Smooth muscle cell of the brain vasculature (primary cell): ENCODE measurements at places on chromosomes 1 and 21.

- DNase-seq, result peak; percentile 73
Observed at GRCh38 chr1:8077120-8077573, 51.0 kb upstream of the ERRFI1 start.

DNA sequence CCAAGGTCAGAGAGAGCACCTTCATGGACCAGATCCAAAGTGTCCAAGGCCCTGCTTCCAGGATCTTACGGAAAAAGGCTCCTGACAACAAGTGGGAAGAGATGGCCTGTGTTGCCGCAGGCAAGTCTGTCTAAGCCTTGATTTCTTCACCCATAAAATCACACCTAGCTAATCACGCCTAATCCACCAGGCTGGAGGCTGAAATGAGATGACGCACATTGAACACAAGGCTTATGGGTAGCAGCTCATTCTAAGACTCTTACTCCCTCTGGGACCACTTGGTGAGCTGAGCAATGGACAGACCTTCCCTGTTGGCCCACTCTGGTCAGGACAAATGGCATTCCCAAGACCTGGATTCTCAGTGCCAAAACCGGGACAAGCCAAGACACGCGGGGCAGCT is 38.2 kb downstream of the GRIK3 start:
- no peak for DNase-seq

DNA sequence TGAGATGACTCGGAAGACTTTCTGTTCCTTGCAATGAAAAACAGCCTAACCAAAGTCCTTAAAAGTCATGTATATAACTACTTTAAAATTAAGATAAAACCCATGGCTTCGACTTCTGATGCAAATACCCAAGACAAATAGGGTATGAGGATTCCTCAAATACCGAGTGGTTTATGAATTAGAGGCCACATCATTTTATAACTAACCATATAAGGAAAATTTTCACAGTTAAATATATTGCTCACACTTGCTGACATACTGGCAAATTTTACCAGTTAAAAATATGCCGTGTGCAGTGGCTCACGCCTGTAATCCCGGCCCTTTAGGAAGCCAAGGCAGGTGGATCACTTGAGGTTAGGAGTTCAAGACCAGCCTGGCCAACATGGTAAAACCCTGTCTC is 5.4 kb downstream of the RERE start:
- no peak for DNase-seq

DNA sequence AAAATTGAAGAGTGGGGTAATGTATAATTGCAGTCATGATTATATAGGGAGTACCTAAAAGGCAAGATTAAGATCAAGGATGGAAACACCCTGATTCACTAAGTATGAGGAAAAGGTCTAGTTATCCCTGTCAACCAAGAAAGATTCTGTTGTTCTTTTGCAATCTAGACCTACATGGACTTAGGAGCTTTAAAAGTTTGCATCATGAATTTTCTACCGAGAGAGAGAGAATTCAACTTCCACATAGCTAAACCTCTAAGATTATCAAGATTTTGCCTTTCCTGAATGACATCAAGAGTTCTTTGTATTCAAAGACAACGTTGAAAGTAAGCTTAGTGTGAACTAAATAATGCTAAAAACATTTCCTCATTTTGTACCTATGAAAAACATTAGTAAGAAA is 78.8 kb upstream of the RBM34 start:
- DNase-seq, result no peak

DNA sequence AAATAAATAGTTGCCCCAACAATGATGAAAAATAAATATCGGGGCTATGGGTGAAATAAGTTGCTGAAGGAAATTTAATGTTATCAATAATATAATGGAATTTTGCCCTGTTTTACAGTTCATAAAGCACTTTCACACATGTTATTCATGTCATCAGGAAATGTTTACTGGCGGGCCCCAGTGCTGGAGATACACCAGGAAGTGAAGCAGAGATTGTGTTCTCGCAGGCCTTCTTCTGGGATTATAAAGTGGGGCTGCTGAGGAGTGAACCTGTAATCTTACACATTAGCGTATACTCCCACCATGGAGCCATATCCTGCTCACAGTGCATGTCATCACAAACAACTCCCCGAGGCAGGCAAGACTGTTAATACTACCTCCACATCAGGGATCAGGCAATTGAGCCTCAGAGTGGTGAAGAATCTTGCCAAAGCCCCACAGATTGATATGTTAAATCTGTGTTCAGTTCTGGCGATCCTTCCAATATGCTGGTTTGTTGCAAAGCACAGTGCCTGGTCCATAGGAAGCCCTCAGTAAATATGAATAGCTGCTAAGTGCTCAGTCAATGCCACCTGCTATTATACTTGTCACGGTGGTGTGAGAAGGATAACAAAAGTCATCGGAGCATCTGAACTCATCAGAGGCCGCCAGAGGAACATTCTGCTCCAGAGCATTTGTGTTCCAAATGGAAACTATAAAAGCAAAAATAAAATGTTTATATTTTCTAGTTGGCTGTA is 104.4 kb upstream of the UBE2U start:
- DNase-seq, result no peak

DNA sequence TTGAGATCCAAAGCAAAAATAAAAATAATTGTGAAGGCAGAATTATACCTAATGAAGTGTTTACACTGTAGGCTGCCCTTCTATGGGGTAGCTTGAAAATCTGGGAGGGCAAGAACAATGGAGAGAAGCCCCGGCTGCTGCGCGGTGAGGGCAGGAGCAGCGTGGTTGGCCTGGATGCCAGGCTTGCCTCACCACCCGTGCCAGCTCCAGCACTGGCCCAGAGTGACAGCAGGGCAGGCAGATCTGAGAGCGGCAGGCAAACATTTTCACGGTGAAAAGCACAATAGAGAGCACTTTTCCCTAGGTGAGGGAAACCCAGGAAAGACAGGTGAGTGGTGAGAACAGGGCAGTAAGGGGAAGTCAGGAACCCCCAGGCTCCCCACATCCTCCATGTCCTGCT is 1.4 kb downstream of the PROK1 start:
- DNase-seq, result no peak

DNA sequence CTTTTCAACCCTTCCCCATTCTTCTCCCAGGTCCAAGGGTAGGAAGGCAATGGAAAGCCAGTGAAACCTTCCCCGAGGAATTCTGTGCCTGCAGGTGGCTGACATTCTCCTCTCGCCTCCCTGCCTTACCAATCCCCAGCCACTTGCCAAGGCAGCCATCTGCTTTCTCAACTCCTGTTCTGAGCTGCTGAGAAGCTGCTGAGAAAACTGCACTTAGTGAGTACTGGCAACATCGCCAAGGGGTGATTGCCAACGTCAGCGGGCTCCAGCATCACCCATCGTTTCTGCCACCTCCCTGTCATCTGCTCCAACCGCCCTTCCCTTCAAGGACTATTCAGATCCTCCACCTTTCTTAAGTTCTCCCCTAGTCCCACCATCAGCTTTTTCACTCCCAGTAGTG is 106.0 kb downstream of the PTPRU start:
- no peak for DNase-seq

DNA sequence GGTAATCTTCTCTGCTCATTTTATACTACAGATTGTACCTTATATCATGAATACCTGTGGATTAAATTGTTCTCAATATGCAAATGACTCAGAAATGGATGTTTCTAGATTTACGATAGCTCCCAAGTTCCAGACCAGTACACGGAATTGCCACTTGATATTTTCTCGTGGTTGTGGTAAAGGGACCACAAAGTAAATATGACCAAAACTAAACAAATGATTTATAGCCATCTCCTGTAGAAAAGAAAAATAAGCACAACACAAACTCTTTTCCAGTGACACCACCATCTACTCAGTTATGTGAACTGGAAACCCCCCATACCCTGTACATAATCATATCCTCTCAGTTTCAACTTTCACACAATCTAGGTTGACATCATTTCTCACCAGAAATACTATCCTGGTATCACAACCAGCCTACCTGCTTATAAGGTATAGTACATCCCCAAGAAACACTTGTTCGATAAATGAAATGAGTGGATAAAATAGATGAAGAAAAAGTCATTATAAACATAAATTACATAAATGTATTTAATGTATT is 172.3 kb downstream of the ADGRL4 start:
- no peak for DNase-seq

DNA sequence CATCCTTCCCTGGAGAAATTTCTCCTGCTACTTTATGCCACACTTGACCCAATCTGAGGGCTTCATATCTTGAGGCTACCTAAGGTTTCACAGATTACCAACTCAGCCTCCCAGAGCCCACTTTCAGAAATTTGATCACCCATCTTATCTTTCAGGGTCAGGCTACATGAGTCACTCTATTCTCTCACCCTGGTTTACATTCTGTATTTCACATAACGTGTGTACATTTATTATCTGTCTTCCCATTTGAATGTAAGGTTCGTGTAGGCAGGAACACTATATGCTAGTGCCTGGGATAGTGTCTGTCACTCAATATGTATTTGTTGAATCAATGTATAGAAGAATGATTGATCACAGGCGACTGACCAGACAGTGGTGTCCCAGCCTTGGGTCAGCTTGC is 124.8 kb downstream of the UBE2U start:
- no peak for DNase-seq

DNA sequence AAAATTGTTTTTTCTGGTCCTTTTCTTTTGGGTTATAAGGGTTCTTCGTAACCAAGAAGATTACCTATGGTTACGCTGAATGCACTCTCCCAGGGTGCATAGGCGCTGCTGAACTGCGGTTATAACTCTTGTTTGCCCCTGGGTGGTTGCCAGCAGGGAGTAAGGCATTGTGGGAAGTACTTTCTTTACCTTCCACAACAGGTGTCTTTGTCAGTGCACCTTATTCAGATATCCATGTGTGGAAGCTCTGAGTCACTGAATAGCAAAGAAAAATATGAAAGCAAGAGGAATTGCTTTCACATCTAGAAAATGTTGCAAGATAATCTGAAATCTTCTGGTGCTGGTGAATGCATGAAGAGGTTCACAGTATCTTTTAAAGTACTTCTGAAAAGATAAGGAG is 124.4 kb upstream of the CACYBP start:
- no peak for DNase-seq

DNA sequence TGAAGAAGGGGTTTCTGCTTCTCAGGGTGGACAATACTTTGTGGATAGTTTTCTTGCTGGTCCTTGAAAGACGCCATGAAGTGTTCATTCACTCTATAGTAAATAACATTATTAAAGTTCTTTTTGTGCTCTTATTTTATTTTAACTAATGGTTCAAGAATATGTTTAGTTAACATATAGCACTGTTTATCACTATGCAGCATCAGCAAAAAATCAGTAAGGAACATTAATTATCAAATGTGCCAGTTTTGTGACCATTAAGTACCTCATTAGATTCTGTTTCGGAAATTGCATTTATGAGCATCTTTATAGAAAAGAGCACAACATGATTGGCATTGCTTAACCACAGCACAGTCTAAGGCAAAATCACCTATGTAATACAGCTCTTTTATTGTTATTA is 385.6 kb downstream of the LMO4 start:
- DNase-seq, result no peak

- DNase-seq, result peak; percentile 87
Observed at GRCh38 chr1:11907275-11908094, 18.7 kb downstream of the KIAA2013 start.

- no peak for DNase-seq
Observed at GRCh38 chr1:147837964-147838292, 64.7 kb upstream of the GJA8 start.

DNA sequence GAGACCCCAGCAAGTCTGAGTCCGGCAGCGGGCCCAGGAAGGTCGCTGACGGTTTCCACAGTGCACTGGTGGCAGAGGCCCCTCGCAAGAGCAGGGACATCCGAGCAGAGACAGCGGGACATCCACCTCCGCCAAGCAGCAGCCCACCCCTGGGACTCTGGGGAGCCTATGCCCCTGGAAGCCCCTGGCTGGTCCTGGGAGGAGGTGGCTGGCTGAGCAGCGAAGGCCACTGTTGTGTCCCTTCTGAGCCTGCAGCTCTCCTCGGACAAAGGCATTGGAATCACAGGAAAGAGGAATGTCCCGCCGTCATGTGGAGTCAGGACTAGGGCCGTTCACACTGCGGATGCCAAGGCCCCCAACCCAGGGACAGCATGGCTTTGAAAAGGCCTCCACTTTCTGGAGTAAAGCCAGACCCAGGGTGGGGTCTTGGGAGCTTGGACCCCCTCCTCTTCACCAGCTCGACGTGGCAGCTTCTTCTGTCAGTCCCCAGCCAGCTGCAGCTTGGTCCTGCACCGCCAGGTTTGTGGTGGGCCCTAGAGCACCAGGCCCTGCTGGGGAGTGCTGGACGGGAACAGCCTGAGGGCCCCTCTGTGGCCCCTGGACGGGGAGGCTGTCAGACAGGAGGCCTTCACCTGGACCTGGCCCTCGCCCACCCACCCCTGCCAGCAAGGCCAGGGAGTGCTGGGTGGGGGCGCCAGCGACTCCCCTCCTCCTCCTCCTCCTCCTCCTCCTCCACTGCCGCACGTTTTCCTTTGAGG is 1.4 kb downstream of the MEGF6 start:
- DNase-seq, result no peak

DNA sequence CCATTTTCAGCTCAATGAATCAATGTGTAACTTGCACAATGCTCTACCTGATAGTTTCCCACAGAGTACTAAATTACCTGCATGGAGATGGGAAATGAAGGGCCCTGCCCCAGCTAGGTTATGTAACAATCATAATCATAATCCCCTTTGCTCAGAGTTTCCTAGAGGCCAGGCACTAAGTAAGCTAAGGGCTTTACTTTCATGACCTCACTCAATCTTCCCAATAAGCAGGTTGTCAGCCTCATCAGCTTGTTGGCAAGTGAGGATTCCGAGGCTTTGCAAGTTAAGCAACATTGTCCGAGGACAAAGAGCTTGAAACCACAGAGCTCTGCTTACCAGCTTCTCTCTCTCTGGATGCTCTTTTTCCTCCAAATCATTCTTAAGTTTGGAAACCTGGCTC is 64.1 kb upstream of the NTPCR start:
- no peak for DNase-seq

DNA sequence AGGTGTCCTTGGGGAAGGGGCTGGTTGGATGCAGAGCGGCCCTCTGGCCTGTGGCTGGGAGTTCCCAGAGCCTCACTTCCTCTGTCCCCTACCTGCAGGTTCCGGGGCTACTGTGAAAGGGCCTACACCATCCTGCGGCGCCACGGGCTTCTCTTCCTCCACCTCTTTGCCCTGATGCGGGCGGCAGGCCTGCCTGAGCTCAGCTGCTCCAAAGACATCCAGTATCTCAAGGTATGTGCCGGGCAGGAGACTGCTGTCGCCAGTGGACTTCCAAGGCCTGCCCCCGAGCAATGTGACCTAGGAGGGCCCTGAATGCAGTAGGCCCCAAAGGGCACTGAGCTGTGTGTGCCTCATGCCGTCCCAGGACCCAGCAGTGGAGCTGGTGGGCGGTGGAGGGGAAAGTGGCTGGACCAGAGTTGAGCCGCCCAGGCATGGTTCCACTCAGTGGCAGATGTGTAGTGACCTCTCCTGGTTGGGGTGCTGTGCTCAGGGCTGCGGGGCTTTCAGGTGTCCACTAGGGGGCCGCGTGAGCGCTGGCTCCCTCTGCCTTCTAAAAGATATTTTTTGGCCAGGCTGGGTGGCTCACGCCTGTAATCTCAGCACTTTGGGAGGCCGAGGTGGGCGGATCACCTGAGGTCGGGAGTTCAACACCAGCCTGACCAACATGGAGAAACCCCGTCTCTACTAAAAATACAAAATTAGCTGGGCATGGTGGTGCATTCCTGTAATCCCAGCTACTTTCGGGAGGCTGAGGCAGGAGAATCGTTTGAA is 73.4 kb downstream of the PIK3CD start:
- DNase-seq, result no peak
